ENCODE measurements at places on chromosomes 16 and 17.
A peak's percentile ranks its signal among the peaks of the same experiment; 100 is the strongest.

GRCh38 chr17:13594762-13595598 is 6.7 kb downstream of the HS3ST3A1 start:
- DNase-seq = peak; percentile 86

DNA sequence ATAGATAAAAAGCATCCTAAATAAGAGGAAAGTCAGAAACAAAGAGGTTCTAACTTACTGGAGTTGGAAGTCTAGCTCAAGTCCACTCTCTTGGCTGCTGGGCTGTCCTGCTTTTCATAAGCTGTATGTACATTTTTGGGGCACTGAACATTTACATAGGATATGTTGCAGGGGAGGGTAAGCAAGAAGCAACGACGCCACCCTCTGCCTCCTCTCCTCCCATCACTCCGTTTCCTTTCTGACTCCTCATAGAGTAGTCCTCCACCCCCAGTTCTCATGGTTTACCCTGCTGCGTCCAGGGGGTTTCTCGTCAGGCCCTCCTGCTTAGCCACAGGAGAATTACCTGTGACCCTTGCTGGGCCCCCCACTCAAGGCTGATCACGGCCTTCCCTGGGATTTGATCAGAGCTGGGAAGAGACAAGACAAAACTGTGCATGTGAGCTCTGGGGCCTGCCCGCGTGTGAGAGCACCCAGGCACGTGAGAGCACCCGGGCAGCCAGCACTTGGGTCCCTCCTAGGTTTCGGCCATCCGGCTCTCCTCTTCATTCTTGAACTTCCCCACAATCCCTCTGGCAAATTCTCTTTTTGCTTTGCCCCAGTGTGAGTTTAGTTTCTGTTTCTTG is 37.1 kb downstream of the TMEM11 start:
- no peak for DNase-seq

- no peak for DNase-seq
Measured at GRCh38 chr16:56234737-56235136, 43.4 kb downstream of the GNAO1 start.

- no peak for DNase-seq
Measured at GRCh38 chr16:14423344-14423743, 206.7 kb downstream of the PARN start.

DNA sequence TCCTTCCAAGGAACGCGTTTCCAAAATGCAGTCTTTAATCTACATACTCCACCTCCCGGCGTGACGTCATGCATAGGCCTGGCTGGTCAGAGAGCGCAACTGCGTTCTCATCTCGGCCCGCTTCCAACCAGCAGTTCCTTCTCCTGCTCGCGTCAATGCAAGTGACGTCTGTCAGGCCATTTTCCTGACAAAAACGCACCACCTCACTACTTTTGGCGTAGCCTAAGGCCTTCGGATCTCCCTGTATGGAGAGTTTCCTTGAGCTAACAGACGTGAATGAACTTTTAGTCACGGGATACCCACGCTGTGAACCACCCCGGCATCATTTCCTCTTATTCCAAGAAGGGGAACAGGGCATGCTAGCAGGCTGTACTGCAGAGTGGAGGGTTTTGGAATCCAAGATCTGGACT is 25.0 kb downstream of the TEX14 start:
- DNase-seq = no peak

- DNase-seq = no peak
Measured at GRCh38 chr16:29148867-29149272, 164.0 kb downstream of the LAT start.

All from mesenchymal stem cell (in vitro differentiated cells and primary cell).